Thyroid gland (tissue), 4 donors: ENCODE measurements at places on chromosomes 1 and 21. TPM values are rescaled to one million over a fixed set of nuclear protein-coding genes. Genes with fewer than 3 reads are reported as not detected.

Gene IVL
- not detected for total RNA-seq

Gene S100A5
- 2.2 TPM for total RNA-seq

Gene TRIM67
- total RNA-seq, result not detected

- DNase-seq, result no peak
- H3K4me1 ChIP-seq, result no peaks in the 10 kb centered on the region
- no peaks in the 10 kb centered on the region for H3K27me3 ChIP-seq
- no peak overlapping the region for H3K27ac ChIP-seq
Observed at GRCh38 chr1:24830680-24831272, 85.5 kb downstream of the CLIC4 start.

GRCh38 chr1:15681349-15682292 is 2.5 kb upstream of the PLEKHM2 start:
- peaks cover 34% of the 10 kb centered on the region for H3K4me1 ChIP-seq
- H3K36me3 ChIP-seq, result no peaks in the 10 kb centered on the region
- DNase-seq, result no peak

- H3K4me1 ChIP-seq, result no peaks in the 10 kb centered on the region
- no peak overlapping the region for H3K4me3 ChIP-seq
- no peaks in the 10 kb centered on the region for H3K27me3 ChIP-seq
- no peaks in the 10 kb centered on the region for H3K36me3 ChIP-seq
Observed at GRCh38 chr1:70458131-70458530, 47.1 kb downstream of the CTH start.

GRCh38 chr1:221704306-221704705 is 37.6 kb downstream of the DUSP10 start:
- H3K4me3 ChIP-seq, result no peak overlapping the region
- DNase-seq, result no peak
- H3K27me3 ChIP-seq, result no peaks in the 10 kb centered on the region
- H3K36me3 ChIP-seq, result peaks cover 4% of the 10 kb centered on the region
- H3K27ac ChIP-seq, result no peak overlapping the region

GRCh38 chr1:203465948-203466347 is 9.7 kb upstream of the PRELP start:
- H3K4me3 ChIP-seq, result no peak overlapping the region
- peak overlapping the region; percentile 89 for H3K27ac ChIP-seq
- peaks cover 55% of the 10 kb centered on the region for H3K4me1 ChIP-seq
- DNase-seq, result peak; percentile 75
- H3K36me3 ChIP-seq, result no peaks in the 10 kb centered on the region
- no peaks in the 10 kb centered on the region for H3K27me3 ChIP-seq

DNA sequence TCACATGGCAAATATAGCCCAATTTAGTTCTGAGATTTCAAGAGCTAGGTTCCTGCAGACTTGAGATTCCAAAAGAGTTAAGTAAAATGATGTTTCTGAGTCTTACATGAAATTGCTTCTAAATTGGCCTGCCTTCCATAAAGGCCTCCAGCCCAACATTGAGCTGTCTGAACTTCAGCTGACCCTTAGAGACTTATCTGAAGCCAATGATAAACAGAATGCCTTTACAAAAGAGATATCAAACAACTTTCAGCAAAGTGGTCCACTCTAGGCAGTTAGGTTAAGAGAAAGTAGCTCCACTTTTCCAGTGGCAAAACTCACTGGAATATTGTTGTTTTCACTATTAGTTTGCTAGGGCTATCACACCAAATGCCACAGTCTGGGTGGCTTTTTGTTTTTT is 6.3 kb upstream of the RC3H1 start:
- no peak overlapping the region for H3K27ac ChIP-seq
- DNase-seq, result no peak
- H3K4me3 ChIP-seq, result no peak overlapping the region

GRCh38 chr1:220453371-220453770 is 74.6 kb upstream of the MARK1 start:
- H3K4me1 ChIP-seq, result no peaks in the 10 kb centered on the region
- H3K4me3 ChIP-seq, result no peak overlapping the region
- H3K27ac ChIP-seq, result no peak overlapping the region
- no peaks in the 10 kb centered on the region for H3K27me3 ChIP-seq
- H3K36me3 ChIP-seq, result no peaks in the 10 kb centered on the region
- no peak for DNase-seq

- H3K36me3 ChIP-seq, result no peaks in the 10 kb centered on the region
- no peak overlapping the region for H3K4me3 ChIP-seq
Observed at GRCh38 chr1:4602462-4603294, 51.7 kb upstream of the AJAP1 start.

DNA sequence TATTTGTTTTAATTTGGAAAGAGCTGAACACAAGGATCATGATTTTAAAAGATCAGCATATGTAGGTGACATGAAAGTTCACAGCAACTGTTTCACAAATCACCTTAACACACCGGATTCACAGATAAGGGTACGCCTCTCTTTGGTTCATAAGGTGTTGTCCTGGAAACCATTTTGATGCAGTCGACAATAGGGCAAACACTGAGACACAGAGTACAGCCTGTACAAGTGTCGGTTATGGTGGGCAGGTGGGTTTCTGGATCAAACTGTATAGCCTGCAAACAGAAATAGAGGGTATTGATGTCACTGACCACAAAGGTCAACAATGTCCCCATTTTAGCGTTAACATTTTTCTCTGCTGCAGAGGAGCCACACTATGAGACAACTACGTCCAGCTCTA is 357.3 kb downstream of the PTBP2 start:
- no peak overlapping the region for H3K4me3 ChIP-seq
- no peaks in the 10 kb centered on the region for H3K27me3 ChIP-seq
- no peaks in the 10 kb centered on the region for H3K4me1 ChIP-seq
- H3K36me3 ChIP-seq, result no peaks in the 10 kb centered on the region
- no peak overlapping the region for H3K27ac ChIP-seq

- H3K27ac ChIP-seq, result no peak overlapping the region
- no peak for DNase-seq
- H3K27me3 ChIP-seq, result no peaks in the 10 kb centered on the region
- H3K4me3 ChIP-seq, result no peak overlapping the region
- H3K4me1 ChIP-seq, result no peaks in the 10 kb centered on the region
Observed at GRCh38 chr1:38607526-38607925, 252.0 kb downstream of the RRAGC start.

- H3K27ac ChIP-seq, result no peak overlapping the region
- no peaks in the 10 kb centered on the region for H3K4me1 ChIP-seq
- H3K27me3 ChIP-seq, result no peaks in the 10 kb centered on the region
- H3K36me3 ChIP-seq, result no peaks in the 10 kb centered on the region
Observed at GRCh38 chr1:200900877-200901276, 6.2 kb downstream of the INAVA start.
